ENCODE measurements at places on chromosomes 5 and 9.

GRCh38 chr9:134481762-134482161 lies 155.5 kb downstream of the RXRA start:
- DNase-seq: no peak

DNA sequence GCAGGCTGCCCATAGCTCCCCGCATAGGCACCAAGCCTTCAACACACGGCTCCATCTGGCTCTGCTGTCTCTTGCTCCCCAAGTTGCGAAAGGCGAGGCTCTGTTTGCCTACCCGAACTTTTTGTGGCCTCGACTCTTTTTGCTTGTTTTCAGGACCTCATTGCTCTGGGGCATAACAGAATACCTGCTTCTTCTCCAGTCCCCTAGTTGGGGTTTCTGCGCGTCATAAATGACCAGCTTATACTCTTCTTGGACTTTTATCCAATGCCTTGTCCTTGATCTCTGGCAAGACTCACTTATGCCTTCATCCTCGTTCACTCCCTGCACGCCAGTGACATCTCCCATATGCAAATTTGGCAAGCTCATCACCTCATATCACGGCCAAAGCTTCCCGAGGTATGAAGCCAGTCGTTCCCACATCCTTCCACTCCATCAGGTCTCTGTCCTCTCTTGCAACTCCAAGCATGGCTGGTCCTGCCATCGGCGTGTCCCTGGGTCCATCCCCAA lies 238.8 kb upstream of the ADAMTS16 start:
- no peak for DNase-seq

- no peak for DNase-seq
These were observed 244.7 kb downstream of the SEC61B start for GRCh38 chr9:99466781-99467180.

GRCh38 chr5:65461490-65461889 lies 20.2 kb downstream of the ADAMTS6 start:
- no peak for DNase-seq

DNA sequence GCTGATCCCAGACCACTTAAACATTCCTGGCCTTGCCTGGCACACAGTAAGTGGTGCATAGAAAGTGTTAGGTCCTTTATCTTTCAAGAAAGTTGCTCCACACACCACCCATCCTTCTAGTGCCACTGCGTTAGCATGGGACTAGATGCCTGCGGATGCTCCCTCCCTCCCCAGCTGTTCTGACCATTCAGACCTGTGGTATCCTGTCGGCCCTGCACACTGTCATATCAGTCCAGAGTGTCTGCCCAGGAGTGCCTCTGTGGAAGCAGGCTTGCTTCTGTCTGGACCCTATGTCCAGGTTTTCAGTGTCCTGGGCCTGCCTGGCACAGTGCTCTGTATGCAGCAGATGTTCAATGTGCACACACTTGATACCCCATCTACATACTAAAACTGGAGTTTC lies 38.3 kb upstream of the SMU1 start:
- DNase-seq: no peak

- no peak for DNase-seq
These were observed 92.8 kb downstream of the CAVIN4 start for GRCh38 chr9:100670719-100671118.

DNA sequence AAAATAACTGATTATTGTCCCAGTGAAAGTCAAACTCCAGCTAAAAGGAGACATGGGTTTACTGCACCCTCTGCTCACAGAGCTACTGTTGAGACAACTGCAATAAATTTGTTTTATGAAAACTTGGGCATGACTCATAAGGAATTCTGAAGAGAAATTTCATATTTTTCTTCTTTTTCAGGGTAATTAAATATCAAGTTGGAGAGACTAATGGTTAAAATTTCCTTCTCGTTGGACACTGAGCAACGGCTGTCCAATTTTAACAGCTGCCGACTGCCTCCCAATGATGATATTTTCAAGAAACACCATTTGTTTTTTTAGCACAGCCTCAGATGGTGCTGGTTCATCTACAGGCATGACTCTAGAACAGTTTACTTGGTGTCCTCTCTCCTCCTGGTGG lies 259.2 kb upstream of the RGMB start:
- DNase-seq: no peak

- DNase-seq: no peak
These were observed 11.0 kb downstream of the NCS1 start for GRCh38 chr9:130183133-130183762.

DNA sequence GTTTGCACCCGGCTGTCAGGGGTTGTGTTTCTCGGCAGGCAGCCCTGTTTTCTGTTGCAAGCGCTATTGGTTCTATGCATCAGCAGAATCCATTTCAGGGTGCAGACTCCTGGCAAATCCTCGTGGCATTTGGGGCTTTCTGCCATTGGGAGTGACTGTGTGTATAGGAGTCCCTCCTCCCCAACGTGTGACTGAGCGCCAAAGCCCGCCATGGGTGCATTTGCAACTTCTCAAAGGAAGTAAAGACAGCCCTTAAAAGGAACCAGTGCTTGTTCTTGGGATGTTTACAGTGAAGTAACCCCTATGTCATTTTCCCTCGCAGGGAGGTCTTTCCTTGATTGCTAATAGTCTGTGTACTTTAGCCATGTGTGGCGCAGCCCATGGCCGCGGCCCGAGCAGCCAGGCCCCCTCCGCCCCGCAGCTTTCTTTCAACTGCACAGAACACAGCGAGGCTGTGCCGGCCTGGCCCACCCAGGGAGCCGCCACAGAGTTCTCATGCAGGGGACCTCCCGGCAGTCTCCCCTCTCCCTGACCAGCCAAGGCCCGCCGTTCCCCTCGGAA lies 175.6 kb downstream of the HSD17B3 start:
- DNase-seq: no peak

DNA sequence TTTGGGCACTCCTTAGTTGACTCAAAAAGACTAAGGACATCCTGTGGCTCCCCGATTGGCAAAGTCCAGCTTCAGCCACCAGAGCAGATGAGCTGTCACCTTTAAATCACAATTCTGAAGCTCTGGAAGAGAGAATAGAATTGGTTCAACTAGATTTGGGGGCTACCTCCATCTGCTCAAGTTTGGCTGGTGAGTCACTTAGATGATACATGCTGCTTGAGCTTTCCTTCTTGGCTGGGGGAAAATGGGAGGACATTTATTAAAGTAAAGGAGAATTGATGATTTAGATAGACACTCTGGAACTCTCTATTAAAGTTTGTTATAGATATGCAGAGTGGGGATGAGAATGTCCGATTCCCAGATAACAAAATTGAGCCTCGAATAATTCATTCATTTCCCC lies 30.0 kb upstream of the GRIA1 start:
- DNase-seq: no peak

DNA sequence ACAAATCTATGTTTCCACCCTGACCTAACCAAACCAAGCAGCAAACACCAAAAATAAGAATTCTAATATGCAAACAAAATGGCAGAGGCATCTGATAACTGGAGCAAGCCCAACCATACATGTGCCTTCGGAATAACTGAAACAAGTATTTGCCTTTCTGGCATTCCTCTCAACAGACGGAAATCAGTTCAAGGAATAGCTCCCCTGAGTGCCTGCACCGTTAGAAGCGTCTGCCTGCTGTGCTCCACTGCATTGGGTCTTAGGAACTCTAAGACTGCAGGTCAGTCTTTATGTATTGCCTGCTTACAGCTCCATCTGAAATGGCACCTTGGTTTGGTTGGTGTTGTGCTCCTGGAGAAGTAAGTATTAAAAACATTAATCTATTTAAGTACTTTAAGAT lies 98.5 kb downstream of the MRPS27 start:
- no peak for DNase-seq

GRCh38 chr5:39024884-39025283 lies 49.3 kb downstream of the RICTOR start:
- no peak for DNase-seq

DNA sequence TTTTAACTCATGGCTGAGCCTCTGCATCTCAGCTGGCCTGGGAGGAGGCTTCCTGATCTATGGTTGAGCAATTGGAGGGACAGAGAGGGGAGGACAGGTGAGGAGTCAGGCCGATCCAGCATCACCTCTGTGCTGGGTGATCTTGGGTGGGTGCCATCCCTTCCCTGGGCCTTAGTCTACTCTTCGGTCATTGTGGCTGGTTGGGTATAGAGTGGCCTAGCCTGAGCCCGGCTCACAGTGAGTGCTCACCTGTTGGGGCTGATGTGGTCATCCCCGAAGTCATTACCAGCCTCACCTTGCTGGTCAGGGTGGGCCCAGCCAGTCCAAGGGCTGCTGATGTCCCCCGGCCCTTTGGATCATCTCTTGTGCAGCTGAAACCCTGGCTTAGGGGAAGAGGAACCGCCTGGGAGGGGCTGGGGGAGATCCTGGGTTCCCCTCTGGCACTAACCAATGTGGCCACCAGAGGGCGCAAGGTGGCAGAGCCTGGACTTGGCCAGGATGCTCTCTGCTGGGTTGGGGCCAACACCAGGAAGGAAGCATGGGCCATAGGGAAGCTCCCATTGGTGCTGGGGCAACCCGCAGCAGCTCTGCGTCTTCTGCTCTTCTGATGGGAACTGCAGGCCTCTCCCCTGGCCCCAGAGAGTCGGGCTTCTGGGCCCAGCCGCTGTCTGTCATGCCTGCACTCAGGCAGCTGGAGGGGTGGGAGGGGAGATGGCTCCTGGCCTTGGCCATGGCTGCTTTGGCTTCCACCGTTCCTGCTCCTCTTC lies 17.3 kb upstream of the ODF2 start:
- peak; percentile 87 for DNase-seq

- peak; percentile 51 for DNase-seq
These were observed 54.3 kb downstream of the EHMT1 start for GRCh38 chr9:137672907-137673791.

GRCh38 chr5:169098331-169099121 lies 202.4 kb downstream of the SLIT3 start:
- no peak for DNase-seq

DNA sequence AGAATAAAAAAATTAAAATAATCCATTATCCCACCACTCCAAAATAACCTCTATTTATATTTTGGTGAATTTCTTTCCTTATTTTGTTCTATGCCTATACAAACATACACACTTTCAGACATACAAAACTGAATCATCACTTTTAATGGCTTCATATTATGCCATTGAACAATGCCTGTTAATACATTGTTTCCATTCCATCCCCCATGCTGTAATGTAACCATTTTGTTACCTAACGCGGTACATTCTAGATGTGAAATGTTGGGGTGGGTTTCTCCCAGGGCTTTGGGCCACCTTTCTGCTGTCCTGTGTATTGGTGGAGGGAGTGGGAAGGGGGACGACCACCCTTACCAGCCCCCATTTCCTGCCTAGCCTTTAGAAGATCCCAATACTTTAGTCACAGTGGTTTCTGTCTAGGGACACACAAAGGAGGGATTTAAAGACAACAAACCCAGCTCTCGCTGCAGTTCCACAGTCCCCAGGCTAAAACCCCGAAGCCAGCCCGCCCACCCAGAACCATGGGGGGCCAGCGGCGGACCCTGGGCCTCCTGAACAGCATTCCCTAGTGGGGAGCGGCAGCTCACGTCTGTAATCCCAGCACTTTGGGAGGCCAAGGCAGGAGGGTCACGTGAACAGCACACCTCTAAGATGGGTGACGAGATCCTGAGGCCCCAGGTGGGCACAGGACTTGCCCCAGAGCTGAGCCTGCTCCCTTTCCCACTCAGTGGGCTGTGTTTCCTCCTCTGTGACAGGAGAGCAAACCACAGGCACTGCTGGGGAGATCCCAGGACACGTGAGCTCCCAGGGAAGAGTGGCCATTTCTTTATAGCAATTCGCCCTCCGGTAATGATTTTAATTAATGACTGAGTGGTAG lies 56.9 kb upstream of the STXBP1 start:
- no peak for DNase-seq

GRCh38 chr9:74138182-74138581 lies 359.0 kb upstream of the RORB start:
- DNase-seq: no peak

DNA sequence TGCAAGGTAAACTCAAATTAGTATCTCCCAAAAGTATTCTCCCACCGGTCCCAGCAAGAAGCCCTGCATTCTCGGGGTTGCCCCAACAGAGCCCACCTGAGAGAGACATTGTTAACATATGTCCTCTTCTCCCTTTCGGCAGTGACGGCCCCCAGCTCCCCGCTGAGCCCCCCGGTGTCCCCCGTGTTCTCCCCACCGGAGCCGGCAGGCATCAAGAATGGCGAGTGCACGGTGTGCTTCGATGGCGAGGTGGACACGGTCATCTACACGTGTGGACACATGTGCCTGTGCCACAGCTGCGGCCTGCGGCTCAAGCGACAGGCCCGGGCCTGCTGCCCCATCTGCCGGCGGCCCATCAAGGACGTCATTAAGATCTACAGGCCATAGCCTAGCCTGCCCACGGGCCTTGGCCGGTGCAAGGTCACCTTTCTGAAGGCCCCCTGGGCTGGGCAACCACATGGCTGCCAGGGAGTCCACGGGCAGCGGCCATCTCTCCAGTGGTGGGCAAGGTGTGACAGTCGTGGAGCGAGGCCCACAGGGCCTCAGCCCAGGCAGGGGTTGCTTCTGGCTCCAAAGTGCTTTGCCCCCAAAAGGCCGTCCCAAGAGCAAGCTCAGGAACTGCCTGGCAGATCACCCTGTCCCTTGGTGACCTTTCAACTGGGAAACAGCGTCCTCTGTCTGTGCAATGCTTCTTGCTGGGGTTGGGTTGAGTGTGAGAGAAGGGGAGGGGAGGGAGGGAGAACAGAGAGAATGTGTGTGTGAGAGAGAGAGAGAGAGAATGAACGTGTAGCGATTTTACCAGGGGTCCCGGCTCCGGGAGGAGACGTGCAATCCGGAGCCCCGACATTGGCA lies 45.7 kb downstream of the NEURL1B start:
- no peak for DNase-seq

GRCh38 chr5:72433522-72433921 lies 73.7 kb downstream of the ZNF366 start:
- DNase-seq: no peak

- DNase-seq: no peak
These were observed 214.7 kb downstream of the BRINP1 start for GRCh38 chr9:119154527-119154926.

DNA sequence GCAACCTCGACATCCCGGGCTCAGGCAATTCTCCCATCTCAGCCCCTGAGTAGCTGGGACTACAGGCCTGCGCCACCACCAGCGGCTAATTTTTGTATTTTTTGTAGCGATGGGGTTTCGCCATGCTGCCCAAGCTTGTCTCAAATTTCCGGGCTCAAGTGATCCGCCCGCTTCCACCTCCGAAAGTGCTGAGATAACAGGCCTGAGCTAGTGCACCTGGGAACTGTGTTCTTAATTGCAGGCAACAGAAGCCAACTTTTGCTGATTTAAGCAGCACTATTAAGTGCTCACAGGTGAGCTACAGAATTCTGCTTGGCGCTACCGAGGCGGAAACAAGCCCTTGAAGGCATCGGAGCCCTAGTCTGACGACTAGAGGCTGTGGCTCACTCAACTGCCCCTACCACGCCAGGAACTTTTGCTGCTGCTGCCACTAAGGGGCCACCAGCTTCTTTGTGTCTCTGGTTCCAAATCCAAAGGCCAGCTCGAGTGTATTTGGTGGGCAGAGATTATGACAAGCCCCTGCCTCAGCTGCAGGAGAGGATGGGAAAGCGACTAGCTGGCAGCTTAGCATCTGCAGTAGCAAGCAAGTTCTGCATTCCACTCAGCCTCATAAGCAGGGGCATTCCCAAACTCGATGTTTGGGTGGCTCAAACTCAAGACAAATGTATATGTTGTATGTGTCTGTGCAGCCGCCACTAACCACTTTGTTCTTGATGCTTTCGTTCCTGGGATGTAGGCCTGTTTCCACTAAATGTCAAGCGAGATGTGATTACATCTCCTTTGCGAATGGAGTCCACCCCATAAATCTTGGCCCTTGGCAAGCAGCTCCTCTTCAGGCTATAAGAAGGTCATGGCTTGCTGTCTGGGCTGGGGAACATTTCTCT lies 10.6 kb upstream of the HMCN2 start:
- peak; percentile 6 for DNase-seq

Measured in NCI-H774 (cell line).